GM12892 (cell line): ENCODE measurements at places on chromosomes 16 and 17.

GRCh38 chr16:51450909-51451308, 299.8 kb upstream of the SALL1 start:
- DNase-seq: no peak

- no peak for DNase-seq
Observed at GRCh38 chr17:43879723-43880419, 27.5 kb downstream of the MPP2 start.

DNA sequence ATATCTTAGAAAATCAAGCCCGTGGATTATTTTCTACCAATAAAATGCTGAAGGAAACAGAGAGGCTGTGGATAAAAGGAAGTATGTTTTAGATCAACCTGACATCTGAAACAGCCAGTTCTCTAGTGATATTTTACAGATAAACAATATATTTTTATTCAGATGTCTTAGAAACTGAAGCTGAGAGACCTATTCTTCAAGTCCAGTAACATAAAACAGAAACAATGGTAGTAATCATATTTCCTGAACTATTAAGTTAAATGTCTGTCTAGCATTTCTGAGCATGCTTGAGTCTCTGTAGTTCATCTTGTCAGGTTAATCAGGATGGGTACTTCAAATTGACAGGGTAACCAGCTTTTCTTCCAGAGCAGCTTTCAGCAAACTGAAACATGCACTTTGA, 449.6 kb upstream of the TOM1L1 start:
- DNase-seq: no peak

DNA sequence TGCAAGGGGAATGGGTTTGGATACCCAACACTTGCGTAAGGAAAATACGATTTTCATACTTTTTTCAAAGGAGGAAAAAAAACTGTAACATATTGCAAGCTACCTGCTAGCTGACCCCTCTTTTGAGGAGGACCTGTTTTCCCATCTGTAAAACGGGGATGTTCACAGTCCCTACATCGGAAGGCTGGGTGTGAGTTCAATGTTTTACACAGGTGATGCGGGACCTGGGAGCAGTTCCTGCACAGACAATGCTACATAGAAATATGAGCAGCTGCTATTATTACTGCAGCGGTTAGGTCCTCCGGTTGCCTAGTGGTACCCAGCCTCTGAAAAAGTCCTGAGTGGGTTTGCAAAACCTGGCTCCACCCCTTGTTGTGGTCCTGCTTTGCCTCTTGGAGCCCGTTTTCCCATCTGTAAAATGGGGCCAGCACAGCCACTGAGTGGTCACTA, 3.5 kb downstream of the SOCS1 start:
- DNase-seq: no peak

DNA sequence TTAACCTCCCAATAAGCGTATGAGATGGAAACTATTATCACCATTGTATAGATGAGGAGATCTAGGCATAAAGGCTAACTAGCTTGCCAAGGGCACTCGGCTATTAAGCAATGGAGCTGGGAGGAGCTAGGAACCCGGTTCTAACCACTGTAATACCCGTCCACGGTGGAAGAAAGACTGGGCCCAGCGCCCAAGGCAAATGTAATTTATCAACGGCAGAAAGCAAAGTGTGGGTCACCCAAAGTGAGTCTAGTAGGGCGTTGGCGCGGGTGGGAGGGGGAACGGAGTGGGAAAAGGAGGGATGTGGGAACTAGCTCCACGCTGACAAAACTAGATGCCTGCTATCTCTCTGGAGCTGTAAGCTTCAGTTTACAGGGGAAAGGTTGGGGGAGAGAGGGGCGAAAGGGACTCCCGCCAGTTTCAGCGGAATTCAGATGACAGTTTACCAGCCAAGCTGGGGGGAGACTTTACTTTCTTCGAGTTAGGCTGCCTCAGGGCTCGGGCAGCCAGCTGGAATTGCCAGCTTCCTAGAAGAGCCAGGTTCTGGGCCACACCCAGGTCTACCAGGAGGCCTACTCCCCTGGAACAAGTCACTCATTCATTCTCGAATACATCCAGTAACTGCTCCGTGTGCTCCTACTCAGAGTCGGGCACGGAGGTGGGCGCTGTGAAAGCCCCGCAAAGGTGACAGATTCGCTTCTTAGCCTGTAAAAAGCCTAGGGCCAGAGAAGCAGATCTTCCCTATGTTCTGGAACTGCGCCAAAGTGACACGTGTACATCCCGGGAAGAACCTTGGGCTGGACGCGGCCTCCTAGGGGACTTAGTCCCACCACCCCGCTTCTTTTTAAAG, 837 bp downstream of the LRRC59 start:
- DNase-seq: no peak

GRCh38 chr17:72600934-72601333, 480.1 kb downstream of the SOX9 start:
- DNase-seq: no peak

GRCh38 chr16:84043486-84044117, 1.0 kb upstream of the SLC38A8 start:
- DNase-seq: no peak

DNA sequence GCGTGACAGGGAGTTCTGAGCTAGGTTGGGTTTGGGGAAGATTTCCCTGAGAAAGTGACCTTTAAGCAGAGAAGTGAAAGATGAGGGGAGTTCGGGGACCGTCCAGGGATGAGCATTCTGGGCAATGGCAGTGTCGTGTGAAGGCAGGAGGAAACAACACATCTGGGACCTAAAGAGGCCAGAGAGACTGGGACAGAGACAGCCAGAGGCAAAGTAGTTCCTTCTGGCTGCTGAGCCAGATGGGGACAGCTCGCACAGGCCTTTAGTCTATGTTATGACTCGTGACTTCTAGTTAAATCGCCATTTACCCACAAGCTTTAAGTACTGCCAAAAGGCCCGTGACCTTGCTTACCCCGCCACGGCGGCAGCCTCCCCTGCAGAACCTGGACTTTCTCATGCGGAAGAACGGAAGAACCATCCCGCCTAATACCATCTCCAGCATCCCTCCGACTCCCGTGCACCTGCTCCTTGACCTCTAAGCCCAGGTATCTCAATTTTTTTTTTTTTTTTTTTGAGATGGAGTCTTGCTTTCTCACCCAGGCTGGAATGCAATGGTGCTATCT, 8.5 kb upstream of the MED11 start:
- no peak for DNase-seq

DNA sequence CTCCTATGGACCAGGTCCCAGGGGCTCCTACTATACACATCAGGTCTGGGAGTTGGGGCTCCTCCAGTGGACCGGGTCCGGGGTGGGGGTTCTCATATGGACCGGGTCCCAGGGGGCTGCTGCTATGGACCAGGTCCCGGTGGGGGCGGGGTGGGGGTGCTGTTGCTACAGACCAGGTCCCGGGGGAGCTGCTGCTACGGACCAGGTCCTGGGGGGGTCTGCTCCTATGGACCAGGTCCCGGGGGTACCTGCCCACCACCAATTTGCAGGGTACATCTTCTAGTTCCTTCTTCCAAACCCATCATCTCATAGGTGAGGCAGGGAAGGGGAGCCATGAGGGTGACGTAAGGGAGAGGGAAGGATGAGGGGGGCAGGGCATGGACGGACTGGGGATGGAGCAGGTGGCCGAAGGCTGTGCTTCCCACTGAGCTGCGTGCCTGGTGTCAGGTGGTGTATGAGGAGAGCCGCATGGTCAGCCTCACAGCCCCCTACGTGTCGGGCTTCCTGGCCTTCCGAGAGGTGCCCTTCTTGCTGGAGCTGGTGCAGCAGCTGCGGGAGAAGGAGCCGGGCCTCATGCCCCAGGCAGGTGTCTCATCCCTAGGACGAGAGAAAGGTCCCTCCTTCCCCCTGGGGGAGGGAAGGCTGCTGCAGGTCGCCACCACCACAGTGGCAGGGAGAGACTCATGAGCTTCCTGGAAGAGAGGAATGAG, 6.6 kb downstream of the ENDOV start:
- peak; percentile 6 for DNase-seq

DNA sequence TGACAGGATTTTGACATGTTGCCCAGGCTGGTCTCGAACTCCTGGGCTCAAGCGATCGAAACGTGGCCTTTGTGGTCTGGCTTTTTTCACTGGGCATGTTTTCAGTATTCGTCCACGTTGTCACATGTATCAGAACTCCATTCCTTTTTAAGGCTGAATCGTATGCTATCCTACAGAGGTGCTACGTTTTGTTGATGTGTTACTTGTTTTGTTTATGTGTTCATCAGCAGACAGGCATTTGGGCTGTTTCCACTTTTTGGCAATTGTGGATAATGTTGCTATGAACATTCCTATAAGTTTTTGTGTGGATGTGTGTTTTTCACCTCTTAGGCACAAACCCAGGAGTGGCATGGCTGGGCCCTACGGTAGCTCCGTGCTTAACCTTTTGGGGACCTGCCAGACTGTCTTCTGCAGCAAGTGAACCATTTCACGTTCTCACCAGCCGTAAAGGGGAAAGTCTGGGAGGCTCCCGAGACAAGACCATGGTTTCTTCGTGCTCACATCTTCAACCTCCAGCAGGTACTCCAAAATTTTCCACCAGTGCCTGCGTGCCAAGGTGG, 26.9 kb downstream of the ADCY9 start:
- no peak for DNase-seq

DNA sequence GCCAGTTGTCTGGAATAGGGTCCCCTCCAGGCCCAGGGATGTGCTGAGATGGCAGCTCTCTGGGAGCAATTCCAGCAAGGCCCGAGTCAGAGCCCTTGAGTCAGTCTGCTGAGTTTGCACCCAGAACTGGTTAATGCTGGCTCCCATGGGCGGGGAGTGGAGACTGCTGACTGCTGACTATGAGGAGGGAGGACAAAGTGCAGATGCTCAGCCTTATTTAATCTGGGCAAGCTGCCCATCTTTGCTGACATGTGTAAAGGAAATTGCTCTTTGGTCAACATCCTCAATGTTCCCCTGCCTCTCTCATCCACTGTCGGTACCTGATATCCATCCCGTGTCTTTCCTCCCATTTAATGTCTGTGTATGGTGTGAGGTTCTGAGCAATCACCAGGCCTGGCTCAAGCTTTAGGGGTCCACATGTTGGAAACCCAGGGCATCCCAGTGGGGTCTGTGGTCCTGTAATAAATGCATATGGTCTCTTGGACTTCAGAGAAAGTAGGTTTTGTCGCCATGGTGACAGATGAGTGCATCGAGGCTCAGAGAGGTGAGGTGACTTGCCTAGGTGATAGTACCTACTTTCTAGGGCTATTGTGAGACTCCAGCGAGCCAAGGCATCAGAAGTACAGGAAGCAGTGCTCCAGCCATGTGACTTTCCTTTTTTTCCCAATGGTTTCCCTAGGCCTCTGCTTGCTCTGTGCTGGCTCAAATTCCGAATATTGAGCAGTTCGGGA, 20.0 kb upstream of the RNF135 start:
- no peak for DNase-seq

GRCh38 chr16:17845031-17845430, 374.3 kb upstream of the XYLT1 start:
- no peak for DNase-seq

- no peak for DNase-seq
Observed at GRCh38 chr16:60199150-60199549, 1465.0 kb upstream of the GOT2 start.

DNA sequence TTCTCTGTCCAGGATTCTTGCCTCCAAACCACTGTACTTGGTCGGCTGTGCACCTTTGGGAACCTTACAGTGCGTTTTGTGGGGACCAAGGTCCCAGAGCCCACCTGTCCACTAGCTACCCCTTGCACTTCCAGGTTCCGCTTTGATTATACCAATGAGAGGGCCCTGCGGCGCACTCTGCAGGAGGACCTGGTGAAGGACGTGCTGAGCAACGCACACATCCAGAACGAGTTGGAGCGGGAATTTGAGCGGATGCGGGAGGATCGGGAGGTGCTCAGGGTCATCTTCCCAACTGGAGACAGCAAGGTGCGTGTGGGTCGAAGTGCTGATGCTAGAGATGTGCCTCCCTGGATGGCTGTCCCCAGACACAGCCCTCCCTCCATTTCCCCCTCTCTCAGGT, 18.8 kb downstream of the POLR2A start:
- DNase-seq: no peak

- DNase-seq: no peak
Observed at GRCh38 chr17:75457047-75457654, 716 bp downstream of the TMEM94 start.

DNA sequence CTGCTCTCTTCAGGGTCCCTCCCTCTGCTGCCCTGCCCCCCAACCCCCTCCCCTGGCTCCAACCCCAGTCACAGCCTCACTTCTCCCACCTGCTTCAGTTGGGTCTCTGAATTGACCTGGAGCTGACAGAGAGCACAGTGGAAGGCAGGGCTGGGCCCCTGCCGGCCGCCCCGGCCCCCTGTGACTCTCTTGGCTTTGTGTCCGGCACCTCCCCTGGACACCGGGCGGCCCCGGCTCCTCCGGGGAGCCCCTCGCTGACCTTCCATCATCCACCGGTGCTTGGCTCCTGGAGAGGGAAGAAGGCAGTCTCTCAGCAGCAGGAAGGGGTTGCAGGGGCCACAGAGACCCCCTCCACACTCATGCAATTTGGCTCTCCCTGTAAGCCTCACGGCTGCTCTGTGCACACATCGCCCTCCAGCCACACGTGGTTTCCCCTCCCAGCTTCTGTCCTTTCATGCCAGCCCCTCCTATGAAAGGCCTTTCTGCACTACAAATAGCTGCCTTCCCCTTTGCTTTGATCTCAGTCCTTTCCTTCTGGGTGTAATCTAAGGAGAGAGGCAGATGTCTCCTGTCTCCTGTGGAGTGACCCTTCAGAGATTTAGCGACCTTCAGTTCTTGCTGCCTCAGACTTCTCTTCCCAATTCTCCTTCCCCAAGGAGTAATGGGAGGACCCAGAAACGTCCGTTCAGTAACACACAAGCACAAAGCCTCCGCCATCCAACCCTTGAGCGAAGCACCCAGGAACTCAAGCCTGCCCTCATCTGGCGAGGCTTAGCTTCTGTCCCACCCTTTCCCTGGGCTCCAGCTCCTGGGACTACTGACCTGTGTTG, 8.3 kb downstream of the NKIRAS2 start:
- no peak for DNase-seq

DNA sequence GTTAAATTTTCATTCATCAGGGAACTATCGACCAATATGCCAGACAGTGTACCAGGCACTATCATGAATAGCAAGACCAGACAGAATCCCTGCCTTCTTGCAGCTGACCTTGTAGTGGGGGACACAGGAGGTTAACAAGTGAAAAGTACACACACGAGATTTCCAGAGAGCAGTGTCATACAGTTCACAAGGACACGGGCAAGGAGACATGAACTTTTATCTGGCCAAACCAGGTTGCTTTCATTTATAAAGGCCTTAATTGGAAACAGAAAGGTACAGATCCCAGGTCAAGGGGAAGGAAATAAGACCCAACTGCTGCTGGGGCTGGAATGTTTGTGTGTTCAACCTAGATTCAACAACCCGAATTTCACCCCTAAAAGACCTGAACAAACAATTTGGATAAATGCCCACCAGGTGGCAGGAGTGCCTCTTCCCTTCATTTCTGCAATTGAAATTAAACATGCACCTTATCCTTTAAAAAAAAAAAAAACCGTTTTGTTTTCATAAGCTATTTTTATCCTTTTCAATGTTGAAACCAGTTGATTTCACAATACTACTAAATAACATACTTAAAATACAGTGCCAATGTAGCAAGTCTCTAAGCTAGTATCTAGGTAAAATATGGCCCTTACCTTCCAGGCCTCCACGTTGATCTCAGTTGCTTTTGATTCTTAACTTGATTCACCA, 65.9 kb downstream of the EMP2 start:
- no peak for DNase-seq

GRCh38 chr16:62149631-62150030, 113.4 kb upstream of the CDH8 start:
- no peak for DNase-seq
